ENCODE measurements at places on chromosomes 1 and 21.

DNA sequence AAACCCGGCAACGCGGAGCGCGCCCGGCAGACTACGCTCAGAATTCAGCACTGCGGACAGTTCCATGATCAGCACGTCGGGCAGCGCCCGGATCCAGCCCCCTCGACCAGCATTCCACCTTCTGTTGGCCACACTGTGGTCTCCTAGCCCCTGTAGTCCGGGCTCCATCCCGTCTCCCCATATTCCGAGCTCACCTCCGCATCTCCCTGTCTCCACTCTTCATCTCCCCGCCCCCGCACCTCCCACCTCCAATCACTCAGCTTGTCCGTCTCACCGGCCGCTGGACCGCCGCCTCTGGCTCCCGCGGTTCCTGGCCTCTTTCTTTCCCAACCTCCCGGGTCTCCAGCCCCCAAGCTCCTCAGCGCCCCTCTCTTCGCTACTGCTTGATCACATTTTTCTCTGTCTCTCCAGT is 500 bp downstream of the EPHA10 start:
- peak; percentile 11 for DNase-seq

GRCh38 chr1:7703321-7704213 is 67.5 kb upstream of the VAMP3 start:
- no peak for DNase-seq

DNA sequence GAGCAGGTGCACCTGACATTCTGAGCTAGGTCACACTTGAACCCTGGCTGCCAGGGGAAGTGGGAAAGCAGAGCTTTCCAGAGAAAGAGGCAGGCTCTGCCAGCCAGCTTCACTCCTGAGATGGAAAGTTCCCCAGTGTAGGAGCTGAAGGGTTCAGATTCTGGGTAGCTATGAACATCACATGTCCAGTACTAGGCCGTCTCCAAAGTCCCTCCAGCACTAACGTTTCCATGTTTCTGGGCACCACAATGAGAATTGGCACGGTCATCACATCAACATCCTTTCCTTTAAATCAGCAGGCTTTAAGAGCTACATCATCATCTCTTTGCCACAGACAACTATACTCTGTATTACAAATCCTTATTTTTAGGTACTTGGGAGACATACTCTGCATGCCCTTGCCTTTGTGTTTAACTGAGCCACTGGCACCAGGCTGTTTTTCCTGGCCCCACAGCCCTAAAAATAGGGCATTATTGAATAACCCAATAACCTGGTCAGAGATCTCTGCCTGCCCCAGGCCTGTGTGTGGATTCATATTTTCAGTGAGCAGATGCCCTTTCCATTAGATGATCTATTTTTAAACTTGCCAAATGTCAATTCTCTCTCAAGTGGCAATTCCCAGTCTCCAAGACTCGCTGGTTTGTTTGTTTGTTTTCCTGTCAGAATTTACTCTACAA is 35.4 kb upstream of the USP24 start:
- DNase-seq = peak; percentile 10

DNA sequence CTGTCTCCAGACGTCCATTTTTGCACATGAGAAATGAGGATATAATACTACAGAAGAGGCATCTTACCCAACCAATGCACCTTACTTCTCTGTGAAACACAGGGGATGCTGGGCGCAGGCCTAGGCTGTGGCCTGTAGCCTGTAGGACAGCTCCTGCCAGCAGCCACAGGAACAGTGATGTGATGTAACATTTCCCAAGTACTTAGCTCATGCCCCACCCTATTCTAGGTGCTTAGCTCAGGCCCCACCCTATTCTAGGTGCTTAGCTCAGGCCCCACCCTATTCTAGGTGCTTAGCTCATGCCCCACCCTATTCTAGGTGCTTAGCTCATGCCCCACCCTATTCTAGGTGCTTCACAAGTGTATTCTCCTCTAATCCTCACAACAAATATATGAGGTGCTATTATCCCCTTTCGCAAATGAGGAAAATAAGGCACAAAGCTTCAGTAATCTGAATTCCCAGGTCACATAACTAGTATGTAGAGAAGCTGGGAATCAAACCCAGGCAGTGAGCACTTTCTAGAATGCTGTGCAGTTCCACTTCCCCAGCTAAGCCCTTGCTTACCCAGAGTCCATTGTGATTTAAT is 4.6 kb upstream of the NAXE start:
- no peak for DNase-seq

DNA sequence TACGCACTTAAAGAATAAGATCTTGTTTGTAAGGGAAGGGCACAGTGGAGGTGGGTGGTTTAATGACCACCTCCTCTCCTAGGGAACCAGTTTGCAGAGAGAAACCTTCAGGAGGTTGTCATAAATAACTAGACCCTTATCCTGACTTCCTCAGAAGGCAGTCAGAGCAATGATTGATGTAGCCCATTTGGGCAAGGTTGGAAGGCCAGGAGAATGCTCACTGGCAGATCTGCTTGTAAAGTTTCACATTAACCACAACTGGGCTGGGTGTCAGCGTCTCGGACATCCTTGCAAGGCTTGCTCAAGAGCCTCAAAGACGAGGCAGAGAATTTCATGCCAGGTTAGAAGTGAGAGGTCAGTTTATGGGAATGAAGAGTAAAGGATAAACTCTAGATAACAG is 87.6 kb upstream of the TRABD2B start:
- no peak for DNase-seq

- DNase-seq = peak; percentile 14
Measured at GRCh38 chr1:232017057-232017456, 390.5 kb downstream of the DISC1 start.

GRCh38 chr1:28123461-28123961 is 35.1 kb upstream of the EYA3 start:
- DNase-seq = peak; percentile 78

- peak; percentile 78 for DNase-seq
Measured at GRCh38 chr1:243883551-243883950, 33.5 kb upstream of the AKT3 start.

DNA sequence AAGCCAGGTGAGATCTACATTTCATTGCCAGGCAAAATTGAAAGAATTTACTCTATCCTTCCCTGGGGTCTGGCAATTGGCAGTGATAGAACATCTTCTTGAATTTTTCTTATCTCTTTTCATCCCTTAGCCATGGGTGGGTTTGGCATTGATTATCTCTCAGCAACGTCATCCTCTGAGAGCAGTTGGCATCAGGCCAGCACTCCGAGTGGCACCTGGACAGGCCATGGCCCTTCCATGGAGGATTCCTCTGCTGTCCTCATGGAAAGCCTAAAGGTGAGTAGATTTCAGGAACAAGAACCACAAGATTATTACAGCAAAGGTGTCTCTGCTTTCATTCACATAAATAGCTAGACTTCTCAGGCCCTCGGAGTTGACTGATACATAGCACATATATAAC is 39.3 kb downstream of the NCF2 start:
- DNase-seq = no peak

- DNase-seq = peak; percentile 82
Measured at GRCh38 chr1:204493145-204493983, 1.2 kb downstream of the PIK3C2B start.

- DNase-seq = no peak
Measured at GRCh38 chr1:61387829-61388228, 305.5 kb downstream of the NFIA start.

GRCh38 chr1:24294716-24295371 is 24.3 kb upstream of the GRHL3 start:
- DNase-seq = peak; percentile 84

GRCh38 chr1:236550961-236551851 is 27.4 kb downstream of the LGALS8 start:
- DNase-seq = no peak

GRCh38 chr1:201346337-201346939 is 31.0 kb downstream of the TNNT2 start:
- DNase-seq = peak; percentile 62

- DNase-seq = no peak
Measured at GRCh38 chr1:99069146-99069545, 64.5 kb upstream of the PLPPR5 start.

DNA sequence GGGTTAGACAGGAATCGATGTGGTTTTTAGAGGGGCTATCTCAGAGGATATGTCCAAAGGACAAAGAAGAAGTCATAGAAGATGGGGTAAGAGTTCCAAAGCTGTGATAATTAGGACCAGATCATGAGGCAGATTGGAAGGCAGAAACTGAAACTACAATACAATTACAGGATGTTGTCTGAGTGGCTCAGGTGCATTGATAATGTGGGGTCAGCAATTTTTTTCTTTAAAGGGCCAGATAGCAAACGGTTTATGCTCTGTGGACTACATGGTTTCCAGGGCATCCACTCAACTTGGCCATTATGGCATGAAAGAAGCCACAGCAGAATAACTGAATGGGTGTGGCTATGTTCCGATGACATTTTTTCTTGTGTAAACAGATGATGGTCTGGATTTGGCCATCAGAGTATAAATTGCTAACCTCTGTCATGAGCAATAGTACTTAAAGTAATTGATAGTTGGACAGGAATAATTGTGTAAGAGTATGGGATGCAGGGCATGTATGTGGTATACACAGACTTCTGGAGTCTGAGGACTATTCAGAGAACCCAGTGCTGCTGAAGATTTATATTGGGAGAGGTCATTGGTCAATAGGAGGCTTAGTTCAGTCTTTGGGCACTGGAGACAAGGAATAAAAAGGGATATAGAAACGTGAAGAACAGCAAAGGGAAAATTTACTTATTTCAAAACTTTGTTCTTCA is 198.4 kb upstream of the ADGRL4 start:
- DNase-seq = peak; percentile 45

- no peak for DNase-seq
Measured at GRCh38 chr1:8435569-8436071, 117.7 kb downstream of the SLC45A1 start.

DNA sequence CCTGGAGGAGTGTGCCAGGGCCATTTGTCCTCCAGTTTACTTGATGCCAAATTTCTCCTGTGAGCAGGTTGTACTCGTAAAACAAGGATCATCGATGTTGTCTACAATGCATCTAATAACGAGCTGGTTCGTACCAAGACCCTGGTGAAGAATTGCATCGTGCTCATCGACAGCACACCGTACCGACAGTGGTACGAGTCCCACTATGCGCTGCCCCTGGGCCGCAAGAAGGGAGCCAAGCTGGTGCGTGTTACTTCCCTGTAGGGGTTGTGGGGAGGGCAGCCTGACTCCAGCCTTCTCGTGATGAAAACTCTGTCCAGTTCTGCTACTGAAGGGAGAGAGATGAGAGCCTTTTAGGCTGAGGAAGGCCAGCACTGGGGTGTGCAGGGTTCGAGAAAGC is 2.2 kb downstream of the RPS8 start:
- no peak for DNase-seq

DNA sequence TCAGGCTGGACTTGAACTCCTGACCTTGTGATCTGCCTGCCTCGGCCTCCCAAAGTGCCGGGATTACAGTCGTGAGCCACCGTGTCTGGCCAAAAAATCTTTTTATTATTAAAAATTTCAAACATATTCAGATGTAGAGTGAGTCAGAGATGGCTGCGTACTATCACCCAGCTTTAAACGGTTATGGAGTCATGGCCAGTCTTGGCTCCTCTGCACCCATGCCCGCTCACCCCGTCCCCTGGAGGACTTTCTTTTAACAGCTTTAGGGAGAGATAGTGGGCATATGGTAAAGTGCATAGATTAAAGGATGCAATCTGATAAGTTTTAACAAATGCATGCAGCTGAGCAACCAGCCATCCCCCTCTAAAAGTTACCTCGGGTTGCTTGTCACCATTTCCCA is 51.8 kb downstream of the TNFRSF8 start:
- no peak for DNase-seq

GRCh38 chr1:239718571-239718970 is 332.2 kb downstream of the CHRM3 start:
- DNase-seq = no peak

DNA sequence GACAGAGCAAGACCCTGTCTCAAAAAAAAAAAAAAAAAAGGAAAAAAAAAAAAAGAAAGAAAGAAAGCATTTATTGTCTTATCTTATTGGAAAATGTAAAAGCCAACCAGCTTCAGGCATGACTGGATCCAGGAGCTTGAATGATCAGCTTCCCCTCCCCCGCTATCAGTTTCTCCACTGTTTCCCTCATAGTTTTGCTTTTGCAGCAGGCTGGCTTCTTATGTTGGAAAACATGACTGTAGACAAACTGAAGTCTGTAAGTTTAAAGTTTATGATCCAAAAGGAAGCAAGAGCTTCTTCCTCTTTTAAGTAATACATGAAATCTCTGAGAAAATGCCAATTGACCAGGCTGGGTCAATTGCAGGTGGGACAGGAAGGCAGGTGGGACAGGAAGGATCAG is 52.2 kb downstream of the FHAD1 start:
- no peak for DNase-seq

DNA sequence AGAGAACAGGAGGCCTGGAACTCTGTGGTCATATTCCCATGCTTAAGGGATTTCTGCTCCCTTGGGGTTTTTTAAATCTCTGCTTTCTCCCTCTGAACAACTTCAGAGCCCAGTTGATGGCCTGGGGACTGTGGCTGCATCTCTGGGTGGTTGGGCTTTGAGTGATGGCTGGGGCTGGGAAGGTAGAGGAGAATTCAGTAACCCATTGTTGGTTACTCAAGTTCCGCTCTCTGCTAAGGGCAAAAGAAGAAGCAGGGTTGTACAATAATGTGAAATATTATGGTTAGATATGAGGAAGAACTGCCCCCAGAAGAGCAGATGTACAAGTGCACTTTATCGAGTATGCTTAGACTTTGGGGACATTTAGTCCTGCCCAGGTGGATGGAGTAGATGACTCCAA is 72.1 kb upstream of the CNTN2 start:
- DNase-seq = no peak

DNA sequence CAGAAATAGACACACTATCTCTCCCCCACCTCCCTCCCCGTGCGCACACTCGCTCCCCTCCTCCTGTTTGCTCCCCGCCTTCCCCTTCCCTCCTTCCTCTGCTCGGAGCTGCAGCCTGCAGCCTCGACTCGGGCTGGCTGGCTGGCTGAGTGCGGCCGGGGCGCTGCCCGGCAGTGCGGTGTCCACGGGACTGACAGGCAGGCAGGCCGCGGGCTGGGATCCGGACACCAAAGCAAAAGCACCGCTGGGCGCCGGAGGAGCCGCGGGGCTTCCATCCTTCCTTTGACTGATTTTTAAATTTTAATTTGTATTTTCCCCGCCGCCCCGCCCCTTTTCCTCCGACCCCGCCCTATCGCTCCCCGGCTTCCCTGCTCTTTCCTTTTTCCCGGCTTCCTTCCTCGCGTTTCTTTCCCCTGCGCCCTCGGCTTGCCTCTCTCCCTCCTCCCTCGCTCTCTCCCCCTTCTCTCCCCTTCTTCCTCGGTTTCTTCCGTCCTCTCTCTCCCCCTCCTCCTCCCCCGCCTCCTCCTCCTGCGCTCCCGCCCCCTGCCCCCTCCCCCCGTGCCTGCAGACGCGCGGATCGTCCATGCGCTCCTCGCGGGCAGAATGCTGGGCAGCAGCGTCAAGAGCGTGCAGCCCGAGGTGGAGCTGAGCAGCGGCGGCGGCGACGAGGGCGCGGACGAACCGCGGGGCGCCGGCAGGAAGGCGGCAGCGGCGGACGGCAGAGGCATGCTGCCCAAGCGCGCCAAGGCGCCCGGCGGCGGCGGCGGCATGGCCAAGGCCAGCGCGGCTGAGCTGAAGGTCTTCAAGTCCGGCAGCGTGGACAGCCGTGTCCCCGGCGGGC is 109.4 kb downstream of the NAV1 start:
- DNase-seq = peak; percentile 79

DNA sequence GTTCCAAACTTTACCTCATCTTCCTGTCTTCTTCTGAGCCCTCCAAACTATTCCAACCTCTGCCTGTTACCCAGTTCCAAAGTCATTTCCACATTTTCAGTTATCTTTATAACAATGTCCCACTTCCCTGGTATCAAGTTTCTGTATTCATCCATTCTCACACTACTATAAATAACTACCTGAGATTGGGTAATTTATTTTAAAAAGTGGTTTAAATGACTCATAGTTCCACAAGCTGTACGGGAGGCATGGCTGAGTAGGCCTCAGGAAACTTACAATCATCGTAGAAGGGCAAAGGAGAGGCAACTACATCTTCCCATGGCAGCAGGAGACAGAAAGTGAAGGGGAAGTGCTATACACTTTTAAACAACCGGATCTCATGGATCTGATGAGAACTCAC is 428.5 kb upstream of the RGS18 start:
- DNase-seq = no peak
